HT-29 (cell line): ENCODE measurements at places on chromosomes 1 and 21. TPM values are rescaled to one million over a fixed set of nuclear protein-coding genes. Genes with fewer than 3 reads are reported as not detected.

Gene PTAFR
- 0.52 and 0.56 TPM in 2 replicates for total RNA-seq

Gene DCST1
- total RNA-seq: 0.05 TPM in 1 of 2 replicates, not detected in the other

Gene SEC16B
- 1.5 and 2.9 TPM in 2 replicates for total RNA-seq

Gene MMP23B
- 0.10 and 1.3 TPM in 2 replicates for total RNA-seq

DNA sequence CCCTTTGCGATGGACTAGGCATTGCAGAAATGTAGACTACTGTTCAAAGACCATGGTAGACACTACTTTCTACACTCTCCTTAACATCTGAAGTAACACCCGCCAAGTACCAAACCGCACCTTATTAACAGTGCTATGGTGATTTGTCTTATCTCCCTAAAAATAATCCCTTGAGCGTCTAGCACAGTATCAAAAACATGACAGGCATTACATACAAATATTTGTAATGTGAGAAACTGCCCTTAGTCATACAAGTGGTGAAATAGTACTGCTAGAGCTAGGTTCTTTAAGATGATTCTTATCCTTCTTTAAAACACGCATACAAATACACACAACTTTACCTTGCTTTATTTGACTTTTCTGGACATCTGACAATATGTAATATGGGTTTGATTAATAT is 27.2 kb downstream of the PUM1 start:
- no peak for DNase-seq

DNA sequence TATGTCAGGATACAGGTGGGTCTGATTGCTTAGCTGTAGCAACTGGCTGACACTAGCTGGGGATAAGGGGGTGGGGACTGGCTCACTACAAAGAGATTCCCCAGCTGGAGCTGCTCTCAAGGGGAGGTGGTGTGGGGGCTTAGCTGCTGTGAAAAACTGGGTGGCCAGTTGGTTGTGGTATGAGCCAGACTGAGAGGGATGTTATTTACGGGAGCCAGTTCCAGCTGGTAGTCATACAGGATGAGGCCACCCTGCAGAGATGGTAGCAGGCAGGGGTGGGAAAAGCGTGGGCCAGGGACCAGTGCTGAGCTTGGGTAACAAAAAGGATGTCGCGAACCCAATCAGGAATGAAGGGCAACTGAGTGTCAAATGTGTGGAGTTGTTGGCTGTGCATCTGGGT is 204.0 kb upstream of the C21orf91 start:
- DNase-seq: no peak

GRCh38 chr1:61207416-61207815 is 125.1 kb downstream of the NFIA start:
- no peak for DNase-seq

DNA sequence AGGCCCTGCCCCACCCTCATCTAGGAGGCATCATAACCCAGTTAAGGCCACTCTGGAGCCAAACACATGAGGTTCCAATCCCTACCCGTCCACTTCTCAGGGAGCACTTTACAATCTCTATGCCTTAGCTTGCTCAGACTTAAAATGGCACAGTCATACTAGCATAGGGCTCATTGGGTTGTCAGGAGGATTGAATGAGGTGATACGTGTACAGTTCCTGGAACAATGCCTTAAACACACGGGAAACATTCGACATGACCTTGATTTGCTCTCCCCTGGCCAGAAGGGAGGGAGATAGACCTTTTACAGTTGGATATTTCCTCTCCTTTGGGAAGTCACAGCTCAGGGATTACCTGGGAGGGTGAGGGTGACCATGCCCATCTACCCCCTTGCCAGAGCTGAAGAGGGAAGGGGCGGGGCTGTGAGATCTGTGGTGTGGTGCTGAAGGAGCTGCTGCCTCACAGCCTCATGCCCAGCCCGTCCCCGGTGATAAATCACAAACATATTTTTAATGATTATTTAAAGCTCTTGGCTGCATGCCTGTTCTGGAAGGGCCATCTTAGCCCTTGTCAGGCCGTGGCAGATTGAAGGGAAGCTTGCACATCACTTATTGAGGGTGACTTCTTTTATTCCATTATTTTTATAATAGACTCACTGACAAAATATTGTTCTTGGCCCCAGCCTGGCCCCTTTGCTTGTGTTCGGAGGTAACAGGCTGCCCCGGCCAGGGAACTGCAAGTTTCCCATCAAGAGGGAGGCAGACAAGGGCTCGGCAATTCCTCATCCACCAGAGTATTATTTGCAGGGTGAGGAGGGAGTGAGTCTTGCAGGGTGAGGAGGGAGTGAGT is 83.4 kb downstream of the FOXD2 start:
- DNase-seq: no peak

DNA sequence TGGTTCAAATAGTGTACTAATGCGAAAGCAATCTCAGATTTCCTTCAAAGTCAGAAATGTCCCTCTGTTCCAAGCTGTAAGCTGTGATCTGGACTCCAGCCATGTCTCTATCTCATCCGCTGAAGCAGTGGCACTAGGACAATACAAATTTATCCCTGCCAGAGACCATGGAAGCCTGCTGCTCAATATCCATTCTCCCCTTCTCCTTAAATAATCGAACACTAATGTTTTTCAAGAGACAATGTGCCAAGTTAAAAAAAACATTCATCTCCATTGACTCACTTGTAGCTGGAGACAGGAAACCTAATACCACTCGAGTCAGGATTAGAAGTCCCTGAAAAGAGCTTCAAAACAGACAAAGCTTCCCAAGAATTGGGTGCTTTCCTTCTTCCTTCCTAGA is 38.5 kb upstream of the PGBD5 start:
- DNase-seq: no peak

GRCh38 chr1:160954158-160955104 is at the start of gene ITLN2:
TSS of gene ITLN2 (minus strand) at chr1:160954809. CDS start at chr1:160954741, 68 bp downstream.
- peak; percentile 82 for DNase-seq

- DNase-seq: no peak
Observed at GRCh38 chr21:44568667-44569556, 4.6 kb upstream of the KRTAP10-4 start.

- no peak for DNase-seq
Observed at GRCh38 chr1:71068325-71069240, 12.3 kb downstream of the ZRANB2 start.

- no peak for DNase-seq
Observed at GRCh38 chr1:200653022-200653462, 16.7 kb downstream of the DDX59 start.

DNA sequence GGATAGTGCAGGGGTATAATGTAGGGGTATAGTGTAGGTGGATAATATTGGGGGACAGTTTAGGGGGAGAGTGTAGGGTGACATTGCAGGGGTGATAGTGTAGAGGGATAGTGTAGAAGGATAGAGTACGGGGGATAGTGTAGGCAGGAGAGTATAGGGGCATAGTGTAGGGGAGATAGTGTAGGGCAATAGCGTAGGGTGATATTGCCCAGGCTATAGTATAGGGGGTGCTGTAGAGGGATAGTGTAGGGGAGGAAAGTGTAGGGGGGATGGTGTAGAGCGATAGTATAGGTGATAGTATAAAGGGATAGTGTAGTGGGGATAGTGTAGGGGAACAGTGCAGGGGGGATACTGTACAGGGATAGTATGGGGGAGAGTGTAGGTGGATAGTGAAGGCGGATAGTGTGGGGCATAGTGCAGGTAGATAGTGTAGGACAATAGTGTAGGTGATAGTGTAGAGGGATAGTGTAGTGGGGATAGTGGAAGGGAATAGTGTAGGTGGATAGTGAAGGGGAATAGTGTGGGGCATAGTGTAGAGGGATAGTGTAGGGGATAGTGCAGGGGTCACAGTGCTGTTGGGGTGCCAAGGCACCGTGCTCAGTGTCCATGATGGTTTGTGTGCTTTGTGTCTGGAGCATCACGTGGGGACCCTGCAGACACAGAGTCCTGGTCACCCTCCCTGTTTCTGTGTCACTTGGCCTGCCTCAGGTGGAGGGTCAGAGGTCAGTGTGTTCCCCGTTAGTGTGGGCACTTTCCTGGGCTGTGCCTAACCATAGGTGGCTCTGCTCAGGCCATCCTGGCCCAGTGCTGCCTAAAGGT is 10.5 kb upstream of the ARF1 start:
- no peak for DNase-seq

DNA sequence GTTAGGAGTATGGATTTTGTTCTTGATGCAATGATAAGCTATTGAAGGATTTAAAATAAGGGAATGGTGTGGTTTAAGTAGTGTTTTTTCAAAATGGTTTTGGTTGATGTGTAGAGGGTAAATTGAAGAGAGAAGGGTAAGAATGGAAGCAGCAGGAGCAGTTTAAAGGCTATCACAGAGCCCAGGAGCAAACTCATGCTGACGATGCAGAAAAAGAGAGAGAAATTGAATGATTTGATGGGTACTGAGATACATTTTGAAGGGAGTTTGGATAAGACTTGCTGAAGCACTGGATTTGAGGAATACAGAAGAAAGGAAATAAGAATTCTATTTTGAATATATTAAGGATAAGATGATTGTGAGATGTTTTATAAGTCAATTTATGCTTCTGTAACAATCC is 300.8 kb upstream of the LYPLAL1 start:
- no peak for DNase-seq

DNA sequence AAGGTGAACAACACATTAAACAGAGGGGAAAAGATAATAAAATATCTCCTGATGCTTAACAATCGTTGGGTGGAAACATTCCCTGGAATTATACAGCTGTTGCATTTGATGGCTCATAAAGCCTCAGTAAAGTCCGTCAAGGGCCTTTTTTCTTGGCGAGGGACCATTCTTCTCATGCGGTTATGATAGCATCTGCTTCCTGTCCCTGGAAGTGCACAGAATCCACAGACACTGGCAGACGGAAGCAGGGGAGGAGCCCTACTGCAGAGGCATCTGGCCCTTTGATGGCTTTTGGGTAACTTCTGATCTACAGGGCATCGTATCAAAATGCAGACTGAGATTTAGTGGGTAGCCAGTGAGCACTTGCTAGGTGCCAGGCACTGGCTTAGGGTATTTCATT is 286.9 kb downstream of the KIF26B start:
- no peak for DNase-seq

GRCh38 chr1:51578383-51579109 is 38.3 kb upstream of the OSBPL9 start:
- DNase-seq: no peak

- DNase-seq: no peak
Observed at GRCh38 chr1:11842154-11843041, 5.2 kb downstream of the NPPA start.

DNA sequence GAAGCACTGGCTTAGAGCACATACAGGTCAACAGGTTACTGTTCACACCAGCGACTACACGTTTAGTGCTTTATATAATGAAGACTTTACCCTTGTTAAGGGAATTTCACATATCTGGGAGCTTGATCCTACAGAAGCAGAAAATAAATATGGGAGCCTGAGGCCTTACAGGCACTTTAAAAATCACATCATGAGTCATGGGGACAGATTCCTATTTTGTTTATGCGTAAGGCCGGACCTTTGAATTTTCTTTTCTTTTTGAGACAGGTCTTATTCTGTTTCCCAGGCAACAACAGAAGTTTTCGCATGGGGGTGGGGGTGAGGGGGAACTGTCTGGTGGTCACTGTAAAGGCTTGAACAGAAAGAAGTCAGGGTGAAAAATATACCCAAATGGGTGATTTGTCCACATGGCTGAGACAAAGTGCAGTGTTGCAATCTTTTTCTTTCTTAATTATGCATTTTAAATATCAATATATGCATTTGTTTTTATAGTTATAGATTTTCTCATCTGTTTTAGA is 276.7 kb downstream of the KCNH1 start:
- DNase-seq: no peak

DNA sequence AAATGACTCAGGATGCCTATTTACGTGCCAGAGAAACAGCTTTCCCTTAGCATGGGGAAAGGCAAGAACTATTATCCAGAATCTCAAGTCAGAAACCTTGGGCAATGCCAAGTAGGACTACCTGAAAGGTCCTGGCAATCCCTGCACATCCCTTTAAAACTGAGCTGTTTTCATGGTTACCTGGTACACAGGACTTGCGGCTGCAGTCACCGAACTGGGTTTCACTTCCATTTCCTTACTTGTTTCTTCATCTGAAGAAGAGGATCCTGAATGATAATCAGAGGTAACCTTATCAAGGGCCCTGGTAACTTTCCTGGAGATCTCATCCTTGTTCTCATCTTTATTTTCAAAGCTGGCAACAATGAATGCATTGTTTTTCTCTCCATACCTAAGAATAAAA is 14.3 kb downstream of the BTG3 start:
- no peak for DNase-seq

GRCh38 chr1:12734651-12735050 is 11.3 kb upstream of the CFAP107 start:
- DNase-seq: no peak

- no peak for DNase-seq
Observed at GRCh38 chr1:50930965-50931737, 28.9 kb downstream of the FAF1 start.

- DNase-seq: no peak
Observed at GRCh38 chr1:244735876-244736561, 83.1 kb downstream of the DESI2 start.

DNA sequence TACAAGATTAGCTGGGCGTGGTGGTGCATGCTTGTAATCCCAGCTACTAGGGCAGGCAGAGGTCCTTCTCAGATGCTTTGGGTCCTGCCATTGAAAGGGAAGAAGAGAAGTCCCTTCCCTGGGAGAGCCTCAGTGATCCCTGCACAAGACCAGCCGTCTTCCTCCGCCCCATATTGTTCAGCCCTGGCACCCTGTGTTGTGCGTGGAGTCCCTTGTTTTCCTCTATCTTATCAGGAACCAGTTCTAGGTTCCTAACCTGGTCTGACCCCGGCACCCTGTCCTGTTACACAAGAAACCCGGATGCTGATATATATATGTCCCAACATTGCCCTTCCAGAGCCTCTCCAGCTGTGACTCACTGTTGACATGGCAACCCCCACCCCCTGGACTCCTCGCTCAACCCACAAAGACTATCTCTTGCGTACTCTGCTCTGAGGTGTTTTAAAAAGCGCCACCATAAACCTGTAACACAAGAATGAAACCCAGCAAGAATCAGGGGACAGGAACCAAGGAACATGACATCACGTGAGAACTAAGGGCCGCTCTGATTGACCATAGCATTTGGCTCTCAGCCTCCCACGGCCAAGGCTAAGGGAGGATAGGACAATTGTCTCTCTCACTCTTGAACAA is 4.8 kb downstream of the MX2 start:
- peak; percentile 73 for DNase-seq

GRCh38 chr1:99963041-99963795 is 6.6 kb upstream of the SLC35A3 start:
- no peak for DNase-seq

GRCh38 chr21:45515241-45516061 is 26.8 kb downstream of the SLC19A1 start:
- no peak for DNase-seq

DNA sequence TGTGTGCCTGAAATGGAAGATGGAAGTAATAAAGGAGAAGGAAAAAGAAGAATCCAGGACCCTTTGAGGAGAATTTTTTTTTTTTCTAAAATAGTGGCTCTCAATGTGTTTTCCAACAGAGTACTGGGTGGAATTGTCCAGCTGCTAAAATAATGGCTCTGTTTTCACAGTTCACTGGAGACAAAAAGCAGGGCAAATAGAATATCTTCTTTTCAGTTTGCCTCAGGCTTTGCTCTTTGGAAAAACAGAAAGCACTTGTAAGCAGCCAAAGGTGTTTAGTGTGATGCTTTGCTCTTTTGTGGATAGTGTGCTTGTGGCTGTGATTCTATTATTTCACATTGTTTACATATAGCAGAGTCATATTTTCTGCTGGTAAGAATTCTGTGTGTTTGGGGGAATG is 77.4 kb upstream of the MROH9 start:
- DNase-seq: no peak

GRCh38 chr21:34779860-34780259 is 111.1 kb downstream of the CLIC6 start:
- no peak for DNase-seq
